ENCODE measurements at places on chromosomes 6 and 20. TPM values are rescaled to one million over a fixed set of nuclear protein-coding genes. Genes with fewer than 3 reads are reported as not detected.

Gene SYS1
- total RNA-seq, result 26.8 TPM

Gene SLC22A16
- total RNA-seq, result 0.91 TPM

Gene CAGE1
- 0.18 TPM for total RNA-seq

Gene ATP6V1G2
- 48.2 TPM for total RNA-seq

Gene MYB
- total RNA-seq, result 9.0 TPM

Gene LY6G6D
- not detected for total RNA-seq

Gene TSPO2
- not detected for total RNA-seq

Gene OOEP
- not detected for total RNA-seq

Gene UNC5CL
- 0.64 TPM for total RNA-seq

Gene DACT2
- total RNA-seq, result 1.1 TPM

Gene THBS2
- total RNA-seq, result 5.8 TPM

Gene SPTLC3
- 2.4 TPM for total RNA-seq

Gene LINC00237
- 0.45 TPM for total RNA-seq

Gene TREML2
- total RNA-seq, result 0.09 TPM

Gene SLC22A1
- 0.91 TPM for total RNA-seq

Gene TCF21
- total RNA-seq, result not detected

Gene SERINC3
- 49.5 TPM for total RNA-seq

Gene KCNK5
- 0.27 TPM for total RNA-seq

Gene LTB
- not detected for total RNA-seq

Gene FRMD1
- not detected for total RNA-seq

Gene PNPLA1
- not detected for total RNA-seq

Gene LHFPL5
- 1.00 TPM for total RNA-seq

Gene GFOD1
- 33.8 TPM for total RNA-seq

Gene SLC17A3
- not detected for total RNA-seq

Gene SLC22A2
- 0.36 TPM for total RNA-seq

Gene SIRPD
- not detected for total RNA-seq

Gene HLA-G
- total RNA-seq, result not detected

Gene AGPAT4
- total RNA-seq, result 78.3 TPM

Gene SLC16A10
- 12.1 TPM for total RNA-seq

Gene LY6G6C
- total RNA-seq, result not detected

All from cerebellum (tissue), 4 donors.